Activated T-cell treated with anti-CD3 and anti-CD28 coated beads, Interleukin-2, amount 50 U/mL, for 72 hours (primary cell): ENCODE measurements at places on chromosomes 11 and 22.

- H3K36me3 ChIP-seq, result peaks cover 28% of the 10 kb centered on the region
- no peaks in the 10 kb centered on the region for H3K27me3 ChIP-seq
- peak overlapping the region; percentile 6 for H3K27ac ChIP-seq
- H3K4me3 ChIP-seq, result no peak overlapping the region
- no peak for DNase-seq
These were observed 7.8 kb downstream of the AMPD3 start for GRCh38 chr11:10462746-10463300.

DNA sequence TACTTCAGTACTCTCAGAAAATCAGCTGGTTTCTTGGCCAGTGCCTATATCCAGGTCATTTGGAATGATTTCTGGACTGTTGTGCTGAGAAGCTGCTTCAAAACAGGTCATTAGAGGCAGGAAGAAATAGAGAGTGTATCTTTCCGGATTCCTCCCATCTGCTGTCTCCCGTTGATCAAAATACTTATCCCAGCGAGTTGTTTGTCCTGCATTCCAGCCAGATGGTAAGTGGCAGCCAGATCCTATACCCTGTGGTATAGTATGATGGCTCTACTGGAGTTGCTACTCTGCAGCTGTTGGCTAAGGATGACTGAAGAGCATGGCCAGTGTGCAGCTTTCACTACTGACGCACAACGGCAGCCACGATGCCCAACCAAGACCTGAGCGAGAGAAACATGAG is 560.9 kb upstream of the ANO5 start:
- no peak overlapping the region for H3K4me3 ChIP-seq
- no peaks in the 10 kb centered on the region for H3K4me1 ChIP-seq
- H3K27me3 ChIP-seq, result no peaks in the 10 kb centered on the region
- no peaks in the 10 kb centered on the region for H3K36me3 ChIP-seq
- no peak for DNase-seq

DNA sequence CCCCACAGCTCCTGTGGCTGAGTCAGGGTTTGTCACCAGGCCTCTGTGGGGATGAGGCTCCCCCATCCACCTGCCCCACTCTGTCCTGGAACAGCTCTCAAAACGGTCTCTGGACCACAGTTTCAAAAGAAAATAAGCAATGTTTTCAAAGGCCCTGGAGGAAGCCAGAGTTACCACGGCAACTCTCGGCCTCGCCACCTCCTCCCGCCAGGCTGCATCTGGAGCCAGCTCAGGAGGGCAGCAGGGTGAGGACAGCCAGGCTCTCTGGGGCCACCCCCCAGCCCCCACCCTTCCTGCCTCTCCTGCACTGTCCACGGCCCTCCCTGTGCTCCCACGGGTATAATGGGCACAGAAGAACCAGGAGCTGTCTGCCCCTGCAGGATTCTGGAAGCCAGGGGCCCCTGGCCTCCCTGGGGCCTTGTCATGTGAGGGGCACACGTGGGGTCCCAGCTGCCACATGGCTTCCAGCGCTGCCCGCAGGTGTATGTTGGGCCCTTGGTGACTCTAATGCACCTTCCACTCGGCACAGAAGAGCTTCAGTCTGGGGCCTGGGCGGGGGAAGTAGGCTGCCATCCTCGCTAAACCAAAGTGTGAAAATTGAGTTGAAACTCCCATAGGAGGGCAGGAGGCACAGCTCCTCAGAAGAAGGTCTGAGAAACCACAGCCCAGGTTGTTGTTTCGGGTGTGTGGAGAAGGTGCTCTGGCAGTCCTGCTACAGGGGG is 10.3 kb downstream of the CD81 start:
- H3K27ac ChIP-seq, result peak overlapping the region; percentile 38
- H3K36me3 ChIP-seq, result no peaks in the 10 kb centered on the region
- no peak for DNase-seq
- H3K4me1 ChIP-seq, result peaks cover 45% of the 10 kb centered on the region
- peak overlapping the region; percentile 25 for H3K4me3 ChIP-seq

DNA sequence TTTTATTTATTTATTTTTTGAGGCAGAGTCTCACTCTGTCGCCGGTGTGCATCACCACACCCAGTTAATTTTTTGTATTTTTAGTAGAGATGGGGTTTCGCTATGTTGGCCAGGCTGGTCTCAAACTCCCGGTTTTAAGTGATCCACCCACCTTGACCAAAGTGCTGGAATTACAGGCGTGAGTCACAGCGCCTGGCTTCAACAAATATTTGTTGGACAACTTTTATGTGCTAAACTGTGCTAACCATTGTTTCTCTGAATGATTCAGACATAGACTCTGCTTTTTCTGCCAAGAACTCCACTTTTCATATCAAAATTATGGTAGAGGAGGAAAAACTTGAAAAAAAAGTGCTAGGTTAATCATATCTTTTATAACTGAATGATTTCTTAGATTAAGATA is 36.3 kb downstream of the MMP7 start:
- peaks cover 44% of the 10 kb centered on the region for H3K4me1 ChIP-seq
- H3K4me3 ChIP-seq, result no peak overlapping the region
- DNase-seq, result no peak

- H3K36me3 ChIP-seq, result peaks cover 25% of the 10 kb centered on the region
- H3K4me1 ChIP-seq, result no peaks in the 10 kb centered on the region
- H3K27me3 ChIP-seq, result no peaks in the 10 kb centered on the region
- no peak overlapping the region for H3K4me3 ChIP-seq
- peak overlapping the region; percentile 39 for H3K27ac ChIP-seq
These were observed 22.8 kb downstream of the THOC5 start for GRCh38 chr22:29530716-29531115.

GRCh38 chr22:40482391-40482790 is 112.0 kb downstream of the SGSM3 start:
- no peak for DNase-seq
- no peak overlapping the region for H3K27ac ChIP-seq
- no peaks in the 10 kb centered on the region for H3K27me3 ChIP-seq
- no peak overlapping the region for H3K4me3 ChIP-seq

DNA sequence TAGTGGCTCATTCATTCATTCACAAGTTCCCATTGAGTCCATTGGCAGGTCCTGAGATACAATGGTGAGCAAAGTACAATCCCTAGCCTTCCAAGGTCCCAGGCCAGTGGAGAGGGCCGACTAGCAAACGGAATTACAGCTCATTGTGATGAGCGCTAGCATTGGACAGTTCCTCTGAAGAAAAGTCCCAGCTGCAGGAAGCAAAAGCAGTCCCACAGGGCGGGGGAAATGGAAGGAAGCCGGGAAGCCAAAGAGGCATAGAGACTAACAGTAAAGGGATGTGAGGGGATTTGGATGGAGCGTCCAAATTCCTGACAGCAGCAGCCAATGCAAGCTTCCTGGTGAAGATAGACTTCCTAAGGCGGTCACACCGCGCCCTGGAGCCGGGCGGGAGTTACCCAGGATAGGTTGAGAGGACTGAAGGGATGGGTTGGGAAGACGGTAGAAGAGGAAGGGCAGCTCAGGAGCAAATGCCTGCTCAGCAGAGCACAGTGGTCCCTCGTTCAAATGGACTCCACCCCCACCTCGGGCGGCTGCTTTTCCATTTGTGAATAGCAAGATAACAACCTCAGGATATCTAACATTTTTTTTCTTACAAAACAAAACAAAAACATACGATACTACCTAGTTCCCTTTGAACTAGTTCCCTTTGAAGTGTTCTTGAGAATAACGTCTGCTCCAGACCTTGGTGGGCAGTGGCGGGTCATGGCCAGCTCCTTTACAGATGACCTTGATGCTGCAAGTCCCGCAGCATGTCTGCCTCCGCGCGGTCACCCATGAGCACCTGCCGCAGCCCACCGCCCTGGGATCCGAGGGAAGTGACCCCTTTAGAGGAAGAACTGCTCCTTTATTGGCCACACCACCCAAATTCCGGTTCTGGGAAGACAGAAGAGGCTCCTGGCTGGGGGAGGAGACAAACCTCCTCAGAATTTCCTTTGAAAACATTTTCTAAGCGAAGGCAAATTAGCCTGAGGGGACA is 132.9 kb downstream of the RASSF10 start:
- H3K27me3 ChIP-seq, result peaks cover 23% of the 10 kb centered on the region
- no peak overlapping the region for H3K27ac ChIP-seq
- H3K36me3 ChIP-seq, result no peaks in the 10 kb centered on the region
- DNase-seq, result no peak
- H3K4me1 ChIP-seq, result no peaks in the 10 kb centered on the region

GRCh38 chr22:24133187-24133965 is 47.9 kb upstream of the SUSD2 start:
- no peaks in the 10 kb centered on the region for H3K27me3 ChIP-seq
- no peak overlapping the region for H3K27ac ChIP-seq
- no peak for DNase-seq
- peaks cover 38% of the 10 kb centered on the region for H3K4me1 ChIP-seq

GRCh38 chr11:43573233-43573632 is 107.3 kb upstream of the HSD17B12 start:
- H3K27ac ChIP-seq, result no peak overlapping the region
- DNase-seq, result no peak
- no peak overlapping the region for H3K4me3 ChIP-seq
- H3K27me3 ChIP-seq, result peaks cover 99% of the 10 kb centered on the region
- peaks cover 33% of the 10 kb centered on the region for H3K4me1 ChIP-seq
- no peaks in the 10 kb centered on the region for H3K36me3 ChIP-seq

GRCh38 chr11:16893456-16894066 is 120.7 kb downstream of the PLEKHA7 start:
- no peak overlapping the region for H3K27ac ChIP-seq
- DNase-seq, result no peak
- no peak overlapping the region for H3K4me3 ChIP-seq
- peaks cover 9% of the 10 kb centered on the region for H3K36me3 ChIP-seq

GRCh38 chr11:125600663-125601062 is 8.0 kb downstream of the STT3A start:
- no peak for DNase-seq
- H3K27me3 ChIP-seq, result no peaks in the 10 kb centered on the region
- peaks cover 13% of the 10 kb centered on the region for H3K36me3 ChIP-seq
- H3K27ac ChIP-seq, result no peak overlapping the region
- peaks cover 16% of the 10 kb centered on the region for H3K4me1 ChIP-seq

- no peaks in the 10 kb centered on the region for H3K27me3 ChIP-seq
- H3K27ac ChIP-seq, result peak overlapping the region; percentile 97
- H3K4me1 ChIP-seq, result peaks cover 88% of the 10 kb centered on the region
These were observed 17.0 kb downstream of the NEAT1 start for GRCh38 chr11:65439331-65440181.

- DNase-seq, result no peak
- no peaks in the 10 kb centered on the region for H3K27me3 ChIP-seq
- H3K4me3 ChIP-seq, result no peak overlapping the region
- no peaks in the 10 kb centered on the region for H3K4me1 ChIP-seq
- no peak overlapping the region for H3K27ac ChIP-seq
- H3K36me3 ChIP-seq, result no peaks in the 10 kb centered on the region
These were observed 157.6 kb upstream of the BLID start for GRCh38 chr11:122273476-122274191.

DNA sequence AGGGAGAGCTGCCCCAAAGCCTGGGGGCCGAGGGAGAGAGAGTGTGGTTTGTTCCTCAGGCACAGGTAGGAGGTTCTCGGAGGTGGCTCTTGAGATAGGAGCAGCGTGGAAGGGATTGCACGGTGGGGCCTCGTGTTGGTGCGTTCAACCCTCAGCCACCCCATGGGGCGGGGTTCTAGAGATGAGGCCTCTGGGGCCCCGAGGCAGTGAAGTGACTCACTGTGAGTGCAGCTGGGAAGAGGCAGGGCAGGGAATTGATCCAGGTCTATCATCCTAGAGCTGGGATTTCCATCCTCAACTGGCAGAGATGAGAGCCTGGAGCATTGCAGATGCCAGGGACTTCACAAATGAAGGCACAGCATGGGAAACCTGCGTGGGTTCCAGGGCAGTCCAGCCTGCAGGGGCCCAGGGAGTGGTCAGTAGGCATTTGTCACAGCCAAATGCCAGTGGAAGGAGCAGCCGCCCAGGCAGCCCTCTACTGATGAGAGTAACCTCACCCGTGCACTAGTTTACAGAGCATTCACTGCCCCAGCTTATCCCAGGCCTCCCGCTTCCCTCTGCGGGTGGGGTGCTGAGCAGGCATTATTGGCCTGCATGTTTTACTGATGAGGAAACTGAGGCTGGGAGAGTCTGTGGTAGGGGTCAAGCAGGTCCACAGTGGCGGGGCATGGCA is 5.1 kb upstream of the SMARCB1 start:
- DNase-seq, result no peak
- no peak overlapping the region for H3K4me3 ChIP-seq
- H3K36me3 ChIP-seq, result no peaks in the 10 kb centered on the region
- H3K4me1 ChIP-seq, result peaks cover 12% of the 10 kb centered on the region

- H3K4me1 ChIP-seq, result peaks cover 56% of the 10 kb centered on the region
- DNase-seq, result peak; percentile 43
- peaks cover 8% of the 10 kb centered on the region for H3K27me3 ChIP-seq
- H3K36me3 ChIP-seq, result peaks cover 2% of the 10 kb centered on the region
- peak overlapping the region; percentile 86 for H3K4me3 ChIP-seq
- no peak overlapping the region for H3K27ac ChIP-seq
These were observed 759 bp downstream of the CPT1A start for GRCh38 chr11:68840661-68841653.

- H3K36me3 ChIP-seq, result no peaks in the 10 kb centered on the region
- no peak overlapping the region for H3K4me3 ChIP-seq
- no peaks in the 10 kb centered on the region for H3K27me3 ChIP-seq
- H3K4me1 ChIP-seq, result no peaks in the 10 kb centered on the region
- no peak overlapping the region for H3K27ac ChIP-seq
- DNase-seq, result no peak
These were observed 4.1 kb downstream of the APOA4 start for GRCh38 chr11:116819049-116819448.

DNA sequence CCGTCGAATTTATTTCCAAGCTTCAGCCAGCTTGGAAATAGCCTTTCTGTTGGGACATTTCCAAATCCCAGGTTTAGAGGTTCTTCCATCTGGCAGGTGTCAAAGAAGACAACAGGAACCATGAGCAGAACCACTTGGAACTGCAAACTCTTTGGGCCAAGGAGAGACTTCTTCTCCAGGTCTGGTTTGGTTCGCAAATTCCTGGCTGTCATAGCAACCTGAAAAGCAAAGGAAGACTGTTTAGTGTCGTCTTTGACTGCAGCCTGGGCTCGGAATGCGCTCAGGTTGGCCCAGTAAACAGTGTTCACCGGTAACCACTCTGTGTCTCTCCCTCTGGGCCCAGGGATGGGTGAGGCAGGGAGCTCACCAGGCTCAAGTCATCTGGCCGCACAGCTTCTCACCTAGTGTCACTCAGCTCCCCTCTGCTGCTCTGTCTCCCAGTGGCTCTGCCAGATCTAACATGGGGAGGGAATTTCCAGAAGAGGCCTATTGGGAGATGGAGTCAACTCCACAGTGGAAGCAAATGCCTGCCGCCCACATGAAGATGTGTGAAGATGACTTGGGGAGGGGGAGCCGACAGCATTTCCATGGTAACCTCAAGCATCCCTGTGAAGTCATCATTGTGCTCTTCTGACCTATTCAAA is 11.9 kb upstream of the CLMP start:
- H3K27me3 ChIP-seq, result peaks cover 43% of the 10 kb centered on the region
- H3K27ac ChIP-seq, result no peak overlapping the region
- no peaks in the 10 kb centered on the region for H3K4me1 ChIP-seq
- no peak overlapping the region for H3K4me3 ChIP-seq
- no peaks in the 10 kb centered on the region for H3K36me3 ChIP-seq
